ENCODE measurements at places on chromosomes 5 and 9. TPM values are rescaled to one million over a fixed set of nuclear protein-coding genes. Genes with fewer than 3 reads are reported as not detected.

The RETREG1 gene
- polyA plus RNA-seq = 18.8 TPM

The PCBD2 gene
- polyA plus RNA-seq = 7.5 TPM

The KLHL9 gene
- polyA plus RNA-seq = 6.3 TPM

The FRMD3 gene
- 2.7 TPM for polyA plus RNA-seq

The CDX1 gene
- polyA plus RNA-seq = 0.31 TPM

The TRIM23 gene
- polyA plus RNA-seq = 2.4 TPM

The FRRS1L gene
- polyA plus RNA-seq = 0.15 TPM

The LRRC70 gene
- polyA plus RNA-seq = 2.3 TPM

The CENPH gene
- polyA plus RNA-seq = 5.6 TPM

The NR5A1 gene
- not detected for polyA plus RNA-seq

The ADRB2 gene
- 2.6 TPM for polyA plus RNA-seq

The SLC6A7 gene
- not detected for polyA plus RNA-seq

The FAM193B gene
- 140 TPM for polyA plus RNA-seq

The CNTNAP3 gene
- 2.8 TPM for polyA plus RNA-seq

The SHOC1 gene
- 0.19 TPM for polyA plus RNA-seq

The SPZ1 gene
- polyA plus RNA-seq = not detected

The MVB12B gene
- polyA plus RNA-seq = 6.4 TPM

The ZNF782 gene
- 1.9 TPM for polyA plus RNA-seq

The PFN3 gene
- not detected for polyA plus RNA-seq

The PRRX2 gene
- 8.4 TPM for polyA plus RNA-seq

The FOXD1 gene
- polyA plus RNA-seq = 0.19 TPM

The TRIP13 gene
- 1.1 TPM for polyA plus RNA-seq

The MEF2C gene
- polyA plus RNA-seq = 3.0 TPM

The TNC gene
- 3.5 TPM for polyA plus RNA-seq

The NOXA1 gene
- 14.4 TPM for polyA plus RNA-seq

The GAPT gene
- polyA plus RNA-seq = 4.9 TPM

The BTNL9 gene
- polyA plus RNA-seq = 8.7 TPM

The SLC2A6 gene
- polyA plus RNA-seq = 3.1 TPM

Measured in stomach (tissue), 19 donors.